Breast epithelium (tissue), 4 donors: ENCODE measurements at places on chromosomes 3 and 15. TPM values are rescaled to one million over a fixed set of nuclear protein-coding genes. Genes with fewer than 3 reads are reported as not detected.

Gene ESYT3
- 4.2 TPM for total RNA-seq

Gene ASB14
- not detected for total RNA-seq

Gene LSM3
- total RNA-seq, result 11.5 TPM

Gene AP3B2
- 5.3 TPM for total RNA-seq
